Naive thymus-derived CD4-positive, alpha-beta T cell (primary cell): ENCODE measurements at places on chromosomes 5 and 9. TPM values are rescaled to one million over a fixed set of nuclear protein-coding genes. Genes with fewer than 3 reads are reported as not detected.

DNA sequence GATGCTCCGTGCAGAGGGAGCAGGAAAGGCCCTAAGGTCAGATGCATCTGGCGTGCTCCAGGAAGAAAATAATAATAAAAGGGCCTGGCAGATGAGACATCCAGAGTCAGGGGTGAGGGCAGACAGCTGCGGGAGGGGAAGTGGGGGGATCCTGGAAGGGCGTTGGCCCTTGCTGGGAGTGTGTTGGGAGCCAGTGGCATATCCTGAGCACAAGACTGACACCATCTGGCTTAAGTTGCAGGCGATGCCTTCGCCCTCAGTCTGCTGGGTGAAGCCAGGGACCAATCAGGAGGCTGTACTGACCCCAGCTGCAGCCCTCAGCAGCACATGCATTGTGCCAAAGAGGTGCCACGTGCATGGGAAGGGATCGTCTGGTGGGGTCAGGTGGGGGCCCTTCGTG lies 3.8 kb downstream of the OR2V2 start:
- DNase-seq: no peak
- no peaks in the 10 kb centered on the region for H3K36me3 ChIP-seq
- H3K27ac ChIP-seq: no peak overlapping the region
- H3K4me3 ChIP-seq: no peak overlapping the region

ADCY2 gene
- total RNA-seq: not detected

DNA sequence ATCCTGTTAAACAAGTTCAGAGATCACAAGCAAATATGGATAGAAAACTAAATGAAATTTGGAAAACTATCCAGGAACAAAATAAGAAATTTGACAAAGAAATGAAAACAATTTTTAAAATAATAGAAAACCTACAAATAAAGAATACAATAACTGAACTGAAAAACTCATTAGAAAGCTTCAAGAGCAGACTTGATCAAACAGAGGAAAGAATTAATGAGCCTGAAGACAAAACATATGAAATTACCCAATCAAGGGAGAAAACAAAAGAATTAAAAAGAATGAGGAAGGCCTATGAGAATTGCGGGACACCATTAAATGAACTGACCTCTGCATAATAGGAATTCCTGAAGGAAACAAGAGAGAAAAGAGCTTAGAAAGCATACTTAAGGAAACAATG lies 39.8 kb upstream of the TNPO1 start:
- DNase-seq: no peak
- H3K4me3 ChIP-seq: no peak overlapping the region
- no peaks in the 10 kb centered on the region for H3K4me1 ChIP-seq
- H3K27ac ChIP-seq: no peak overlapping the region

DNA sequence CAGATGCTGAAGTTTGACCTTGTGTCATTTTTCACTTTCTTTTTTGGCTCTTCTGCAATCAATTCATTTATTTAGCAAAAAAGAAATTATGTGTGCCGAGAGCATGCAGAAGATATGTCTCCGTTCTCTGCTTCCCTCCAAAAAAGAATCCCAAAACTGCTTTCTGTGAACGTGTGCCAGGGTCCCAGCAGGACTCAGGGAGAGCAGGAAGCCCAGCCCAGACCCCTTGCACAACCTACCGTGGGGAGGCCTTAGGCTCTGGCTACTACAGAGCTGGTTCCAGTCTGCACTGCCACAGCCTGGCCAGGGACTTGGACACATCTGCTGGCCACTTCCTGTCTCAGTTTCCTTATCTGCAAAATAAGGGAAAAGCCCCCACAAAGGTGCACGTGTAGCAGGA lies 2.4 kb downstream of the FGFR4 start:
- no peak for DNase-seq
- H3K27ac ChIP-seq: no peak overlapping the region
- no peak overlapping the region for H3K4me3 ChIP-seq
- H3K36me3 ChIP-seq: no peaks in the 10 kb centered on the region
- peaks cover 4% of the 10 kb centered on the region for H3K4me1 ChIP-seq
- H3K27me3 ChIP-seq: no peaks in the 10 kb centered on the region

GABRA1 gene
- total RNA-seq: not detected

DNA sequence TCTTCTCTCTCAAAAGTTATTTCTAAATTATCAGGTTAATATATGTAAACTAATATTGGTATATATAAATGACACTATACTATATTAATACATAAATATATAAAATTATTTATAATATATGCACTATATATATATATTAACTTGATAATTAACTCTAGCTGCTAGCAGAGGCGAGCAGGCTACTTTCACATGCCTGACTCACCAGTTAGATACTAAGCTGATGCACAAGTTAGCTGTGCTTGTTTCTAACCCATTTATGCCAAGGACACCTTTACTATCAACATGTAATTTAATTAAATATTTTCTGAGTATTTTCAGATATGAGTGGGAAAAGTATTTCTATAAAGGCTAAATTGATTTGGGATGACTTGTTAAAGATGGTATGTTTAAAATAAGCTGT lies 70.1 kb downstream of the TRIO start:
- DNase-seq: no peak
- no peaks in the 10 kb centered on the region for H3K4me1 ChIP-seq
- no peak overlapping the region for H3K27ac ChIP-seq
- no peak overlapping the region for H3K4me3 ChIP-seq

TTF1 gene
- total RNA-seq: 10.6 TPM

GAPVD1 gene
- total RNA-seq: 66.5 TPM

DNA sequence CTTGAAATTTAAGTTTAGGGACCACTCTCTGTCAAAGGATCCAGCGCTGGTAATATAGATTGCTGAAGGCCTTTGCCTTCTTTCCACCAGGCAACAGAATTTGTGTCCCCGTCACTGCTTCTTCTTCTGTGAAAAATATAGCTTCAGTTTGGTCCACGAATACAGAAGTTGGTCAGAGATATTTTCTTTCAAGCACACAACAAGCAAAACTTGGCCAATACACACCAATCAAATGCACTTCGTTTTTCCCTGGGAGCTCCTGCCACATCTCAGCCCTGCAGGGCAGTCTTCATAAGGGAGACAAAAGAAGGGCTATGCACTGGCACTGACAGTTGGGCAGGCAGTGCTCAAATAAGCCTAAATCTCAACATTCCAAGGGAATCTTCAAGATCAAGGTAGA lies 22.9 kb downstream of the HAVCR2 start:
- no peaks in the 10 kb centered on the region for H3K4me1 ChIP-seq
- DNase-seq: no peak
- no peak overlapping the region for H3K4me3 ChIP-seq
- H3K36me3 ChIP-seq: no peaks in the 10 kb centered on the region
- H3K27me3 ChIP-seq: no peaks in the 10 kb centered on the region

- no peak for DNase-seq
- no peak overlapping the region for H3K4me3 ChIP-seq
- no peak overlapping the region for H3K27ac ChIP-seq
- no peaks in the 10 kb centered on the region for H3K36me3 ChIP-seq
- H3K27me3 ChIP-seq: no peaks in the 10 kb centered on the region
Measured at GRCh38 chr5:54621709-54622108, 104.2 kb downstream of the SNX18 start.

GRCh38 chr5:102670224-102670836 lies 84.8 kb upstream of the PAM start:
- no peak for DNase-seq

DNA sequence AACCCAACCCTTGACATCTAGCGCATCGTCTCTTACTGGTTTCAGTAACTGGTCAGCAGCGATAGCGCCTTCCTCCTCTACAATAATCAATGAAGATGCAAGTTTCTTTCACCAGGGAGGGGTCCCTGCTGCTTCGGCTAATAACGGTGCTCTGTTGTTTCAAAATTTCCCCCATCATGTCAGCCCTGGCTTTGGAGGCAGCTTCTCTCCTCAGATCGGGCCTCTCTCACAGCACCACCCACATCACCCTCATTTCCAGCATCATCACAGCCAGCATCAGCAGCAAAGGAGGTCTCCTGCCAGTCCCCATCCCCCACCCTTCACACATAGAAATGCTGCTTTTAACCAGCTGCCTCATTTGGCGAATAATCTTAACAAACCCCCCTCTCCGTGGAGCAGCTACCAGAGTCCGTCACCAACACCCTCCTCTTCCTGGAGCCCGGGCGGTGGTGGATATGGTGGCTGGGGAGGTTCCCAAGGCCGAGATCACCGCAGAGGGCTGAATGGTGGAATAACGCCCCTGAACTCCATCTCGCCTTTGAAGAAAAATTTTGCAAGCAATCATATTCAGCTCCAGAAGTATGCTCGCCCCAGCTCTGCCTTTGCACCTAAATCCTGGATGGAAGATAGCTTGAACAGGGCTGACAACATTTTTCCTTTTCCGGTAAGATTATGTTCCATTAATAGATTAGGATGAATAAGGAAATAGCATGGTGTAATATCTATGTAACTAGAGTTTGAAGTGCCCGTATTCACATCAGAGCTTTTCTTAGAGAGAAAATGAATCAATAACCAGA lies 2.2 kb downstream of the CPEB4 start:
- no peak overlapping the region for H3K27ac ChIP-seq
- no peaks in the 10 kb centered on the region for H3K36me3 ChIP-seq
- no peaks in the 10 kb centered on the region for H3K27me3 ChIP-seq
- no peak for DNase-seq
- H3K4me3 ChIP-seq: no peak overlapping the region
- peaks cover 38% of the 10 kb centered on the region for H3K4me1 ChIP-seq

GCNT1 gene
- total RNA-seq: 1.7 TPM

DNA sequence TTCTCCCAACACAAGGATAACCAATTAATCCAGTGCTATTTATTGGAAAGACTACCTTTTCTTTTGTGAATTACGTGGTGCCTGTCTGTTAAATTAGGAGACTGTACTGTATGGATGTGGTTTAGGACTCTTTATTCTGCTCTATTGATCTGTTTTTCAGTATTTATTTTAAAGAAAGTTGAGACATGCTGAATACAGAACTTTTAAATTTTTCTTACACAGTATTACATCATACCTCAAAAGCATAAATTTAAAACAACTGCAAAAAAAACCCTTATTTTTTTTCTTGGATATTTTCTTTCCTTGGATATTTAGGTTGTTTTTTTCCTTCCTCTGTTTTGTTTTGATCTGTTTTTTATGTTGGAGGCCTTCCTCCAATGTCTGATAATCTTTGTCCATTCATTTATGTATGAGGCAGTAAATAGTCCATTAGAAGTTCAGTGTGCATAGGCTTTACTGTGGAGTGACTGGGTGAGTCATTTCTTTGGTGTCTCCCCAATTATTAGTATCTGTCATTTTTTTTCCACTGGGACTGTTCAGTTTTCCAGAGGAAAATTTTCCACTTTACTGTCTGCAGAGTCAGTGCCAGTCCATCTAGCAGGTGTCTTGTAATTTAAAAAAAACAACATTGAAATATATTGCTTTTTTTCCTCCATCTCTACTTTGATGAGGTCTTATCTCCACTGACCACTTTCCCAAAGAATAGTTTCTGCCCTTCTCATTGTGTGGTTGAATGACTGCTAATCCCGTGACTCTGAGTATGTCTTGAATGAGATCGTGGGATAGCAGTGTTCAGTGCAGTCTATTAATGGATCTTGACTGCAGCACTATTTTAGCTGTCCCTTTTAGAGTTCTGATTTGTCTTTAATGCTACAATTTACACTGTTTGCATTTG lies 15.2 kb downstream of the CYSTM1 start:
- no peak for DNase-seq
- no peaks in the 10 kb centered on the region for H3K27me3 ChIP-seq
- no peaks in the 10 kb centered on the region for H3K4me1 ChIP-seq
- H3K36me3 ChIP-seq: no peaks in the 10 kb centered on the region
- H3K4me3 ChIP-seq: no peak overlapping the region

DNA sequence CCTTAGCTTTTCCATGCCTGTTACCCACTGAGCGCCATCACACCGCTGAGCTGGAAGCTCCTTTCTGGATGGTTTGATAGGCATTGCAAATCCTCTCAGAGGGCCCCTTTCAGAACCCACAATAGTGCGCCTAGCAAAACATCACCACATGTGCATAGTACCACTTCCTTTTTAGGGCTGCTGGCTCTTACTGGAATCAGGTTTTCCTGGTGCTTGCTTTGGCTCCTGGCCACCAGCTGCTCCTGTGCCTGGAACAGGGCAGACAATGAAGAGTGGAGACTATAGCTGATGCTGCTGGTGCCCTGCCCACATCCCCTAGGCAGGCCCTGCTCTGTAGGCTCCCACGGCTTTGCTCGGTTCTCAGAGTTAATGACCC lies 163.6 kb upstream of the SEMA6A start:
- H3K27me3 ChIP-seq: no peaks in the 10 kb centered on the region
- H3K27ac ChIP-seq: no peak overlapping the region
- no peaks in the 10 kb centered on the region for H3K4me1 ChIP-seq
- no peaks in the 10 kb centered on the region for H3K36me3 ChIP-seq
